ENCODE measurements at places on chromosomes 1 and 21. TPM values are rescaled to one million over a fixed set of nuclear protein-coding genes. Genes with fewer than 3 reads are reported as not detected.

The ZNF124 gene
- total RNA-seq: 124 TPM

The STIL gene
- 7.1 TPM for total RNA-seq

The PRRX1 gene
- 100 TPM for total RNA-seq

The DUSP12 gene
- total RNA-seq: 71.5 TPM

The RHOU gene
- total RNA-seq: 16.5 TPM

The FCGR3B gene
- total RNA-seq: 0.99 TPM

The PTPN22 gene
- total RNA-seq: 3.0 TPM

The TNFRSF8 gene
- not detected for total RNA-seq

The RHEX gene
- total RNA-seq: 1.6 TPM

The ADGRB2 gene
- total RNA-seq: 32.9 TPM

The OMA1 gene
- total RNA-seq: 71.8 TPM

Data from camera-type eye (tissue), 1 donor.